EH (cell line): ENCODE measurements at places on chromosomes 7 and 10.

DNA sequence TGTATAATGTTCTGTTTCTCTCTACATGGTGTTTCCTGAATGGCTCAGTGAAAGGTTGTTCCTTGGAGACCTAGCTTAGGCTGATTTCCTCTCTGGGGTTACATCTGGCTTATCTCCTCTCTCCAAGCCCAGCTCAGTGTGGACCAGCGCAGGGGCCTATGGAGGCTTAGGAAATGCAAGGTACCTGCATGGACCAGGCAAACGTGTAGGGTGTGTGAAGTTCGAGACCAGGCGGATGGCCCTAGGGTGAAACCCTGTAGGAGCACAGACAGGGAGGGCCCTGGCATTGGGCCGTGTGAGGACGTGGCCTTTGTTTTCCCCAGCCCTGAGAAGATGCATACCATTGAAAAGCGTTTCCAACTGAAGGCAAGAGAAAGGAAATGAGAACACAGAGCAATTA is 59.0 kb downstream of the DOCK1 start:
- no peak for DNase-seq

GRCh38 chr10:810351-810846 is 120.9 kb upstream of the DIP2C start:
- DNase-seq, result peak; percentile 33

DNA sequence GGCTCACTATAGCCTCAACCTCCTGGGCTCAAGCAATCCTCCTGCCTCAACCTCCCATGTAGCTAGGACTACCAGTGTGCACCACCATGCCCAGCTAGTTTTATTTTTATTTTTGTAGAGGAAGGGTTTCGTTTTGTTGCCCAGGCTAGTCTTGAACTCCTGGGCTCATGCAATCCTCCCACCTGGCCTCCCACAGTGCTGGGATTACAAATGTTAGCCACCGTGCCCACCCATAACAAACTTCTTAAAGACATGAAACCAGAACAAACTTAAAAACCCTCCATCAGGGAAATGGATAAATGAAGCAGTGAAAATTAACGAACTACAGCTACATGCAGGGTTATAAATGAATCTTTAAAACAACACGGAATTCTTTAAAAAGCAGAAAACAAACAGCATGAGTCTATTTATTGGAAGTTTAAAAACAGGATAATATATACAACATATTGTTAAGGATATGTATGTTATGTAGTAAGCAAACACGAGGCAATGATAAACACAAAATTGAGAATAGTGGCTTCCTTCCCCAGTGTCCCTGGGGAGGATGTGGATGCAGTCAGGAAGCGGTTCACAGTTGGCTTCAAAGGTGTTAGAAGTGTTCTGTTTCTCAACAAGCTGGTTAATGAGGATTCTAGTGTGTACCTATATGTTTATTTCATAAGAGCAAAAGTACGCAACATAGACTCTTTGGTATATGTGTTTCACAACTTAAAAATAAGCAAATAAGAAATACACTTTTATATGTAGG is 128.2 kb upstream of the IMMP2L start:
- no peak for DNase-seq

DNA sequence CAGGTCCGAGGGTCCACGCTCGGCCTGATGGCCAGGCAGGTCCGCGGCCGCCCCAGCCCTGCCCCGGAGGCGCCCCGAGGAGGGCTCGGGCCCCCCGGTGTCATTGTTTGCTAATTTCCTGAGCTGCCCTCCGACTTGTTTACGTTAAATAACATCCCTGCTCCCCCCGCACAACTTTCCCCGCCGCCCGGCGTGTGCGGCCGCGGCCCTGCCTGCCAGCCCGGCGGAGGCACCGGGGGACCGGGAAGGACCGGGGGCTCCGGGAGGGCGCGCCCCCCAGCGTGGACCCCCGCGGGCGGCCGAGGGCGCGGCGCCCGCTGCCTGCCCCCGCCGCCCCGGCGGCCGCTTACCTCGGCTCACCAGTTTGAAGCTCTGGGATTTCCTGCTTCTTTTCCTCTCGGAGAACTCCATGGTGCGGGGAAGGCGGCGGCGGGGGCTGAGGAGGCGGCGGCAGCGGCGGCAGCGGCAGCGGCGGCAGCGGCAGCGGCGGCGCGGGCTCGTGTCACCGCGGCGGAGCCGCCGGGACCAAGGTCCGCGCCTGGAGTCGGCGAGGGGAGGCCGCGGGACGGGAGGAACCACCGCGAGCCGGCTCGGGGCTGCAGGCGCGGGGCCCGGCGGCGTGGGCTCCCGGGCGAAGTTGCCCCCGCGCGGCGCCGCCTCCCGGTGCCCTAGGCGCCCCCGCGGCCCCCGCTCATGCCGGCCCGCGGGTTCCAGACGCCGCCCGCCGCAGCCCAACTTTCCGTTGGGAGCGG is 515 bp downstream of the BEND7 start:
- peak; percentile 33 for DNase-seq

- no peak for DNase-seq
Measured at GRCh38 chr10:18409599-18410397, 241.6 kb downstream of the NSUN6 start.

DNA sequence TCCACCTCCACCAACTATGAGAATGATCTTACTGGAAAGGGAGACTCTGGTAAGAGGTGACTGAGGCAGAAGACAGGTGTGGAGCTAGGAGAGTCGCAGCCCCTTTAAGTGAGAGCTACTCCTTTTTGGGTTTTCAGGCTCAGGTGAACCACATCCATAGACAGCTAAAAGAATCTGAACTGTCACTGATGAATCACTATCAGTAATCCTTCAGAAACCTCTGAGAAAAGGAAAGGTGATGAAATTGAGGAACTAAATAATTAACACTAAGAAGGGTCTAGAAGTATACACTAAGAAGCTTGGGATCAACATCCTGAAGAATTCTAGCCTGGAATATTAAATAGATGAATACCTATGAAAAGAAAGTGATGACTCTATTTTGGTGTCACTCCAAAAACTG is 83.0 kb downstream of the SORBS1 start:
- DNase-seq, result no peak

DNA sequence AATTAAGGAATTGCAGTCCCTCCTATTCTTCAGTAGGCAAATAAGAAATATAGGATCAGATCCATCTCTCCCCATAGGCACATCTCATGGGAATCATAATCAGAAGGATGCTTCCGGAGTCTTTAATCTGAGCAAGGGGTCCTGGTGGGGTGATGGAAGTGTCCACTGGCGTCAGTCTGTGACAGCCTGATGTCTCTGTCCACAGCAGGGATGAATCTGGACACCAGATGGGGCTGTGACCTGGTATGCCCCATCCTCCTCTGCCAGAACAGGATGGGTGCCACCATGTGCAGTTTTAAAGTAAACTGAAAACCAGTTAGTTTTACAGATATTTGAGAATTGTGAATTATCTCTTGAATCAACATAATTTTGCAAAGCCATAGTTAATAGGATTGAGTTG is 148.7 kb downstream of the C1GALT1 start:
- peak; percentile 4 for DNase-seq

- DNase-seq, result no peak
Measured at GRCh38 chr10:85618841-85619240, 747.8 kb downstream of the GRID1 start.

- DNase-seq, result no peak
Measured at GRCh38 chr10:25467881-25468280, 293.1 kb downstream of the GPR158 start.

DNA sequence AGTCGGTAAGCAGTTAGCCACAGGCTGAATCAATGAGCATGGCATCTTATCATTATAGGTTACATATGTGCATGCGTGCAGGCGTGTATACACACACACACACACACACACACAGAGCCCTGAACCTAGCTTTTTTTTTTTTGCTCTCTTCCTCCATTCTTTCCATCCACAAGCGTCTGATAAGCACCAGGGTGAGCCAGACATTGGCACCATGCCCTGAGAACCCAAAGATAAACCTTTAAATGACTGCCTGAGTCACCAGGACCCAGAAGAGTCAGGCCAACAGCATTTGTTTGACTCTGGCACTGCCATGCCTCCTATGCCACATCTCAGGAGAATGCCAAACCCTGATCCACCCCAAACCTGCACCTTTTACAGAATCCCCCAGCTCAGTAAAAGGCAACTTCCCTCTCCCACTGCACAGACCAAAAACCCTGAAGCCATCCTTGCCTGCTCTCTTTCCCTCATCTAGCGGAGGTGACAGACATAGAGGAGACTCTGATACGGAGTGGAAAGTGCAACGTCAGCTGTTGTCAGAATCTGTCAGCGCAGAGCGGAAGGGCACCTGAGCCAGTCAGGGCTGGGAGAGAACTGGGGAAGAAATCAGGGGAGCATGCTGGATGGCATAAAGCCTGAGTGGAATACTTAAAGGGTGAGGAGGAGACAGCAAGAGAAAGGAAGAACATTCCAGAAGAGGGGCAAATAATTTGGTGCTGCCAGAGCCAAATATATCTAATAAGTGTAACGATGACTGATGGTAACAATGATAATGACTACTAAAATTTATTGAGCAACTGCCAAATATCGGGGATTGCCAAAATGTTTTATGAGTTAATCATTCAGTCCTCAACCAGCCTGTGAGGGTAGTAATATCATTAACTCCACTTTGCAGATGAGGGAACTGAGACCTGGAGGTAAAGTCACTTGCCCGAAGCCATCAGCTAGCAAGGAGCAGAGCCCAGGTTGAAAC is 3.2 kb downstream of the PARP12 start:
- peak; percentile 95 for DNase-seq
